Astrocyte of the spinal cord (primary cell): ENCODE measurements at places on chromosomes 3 and 15.

- peak; percentile 77 for DNase-seq
These were observed 277.0 kb downstream of the RYR3 start for GRCh38 chr15:33587773-33588172.

- DNase-seq = peak; percentile 61
These were observed 312.3 kb downstream of the EPHA3 start for GRCh38 chr3:89419647-89420241.

- no peak for DNase-seq
These were observed 3.1 kb downstream of the GP5 start for GRCh38 chr3:194395778-194396538.

- peak; percentile 76 for DNase-seq
These were observed 505 bp upstream of the WNT5A start for GRCh38 chr3:55487381-55488241.

- DNase-seq = no peak
These were observed 14.2 kb upstream of the NPTN start for GRCh38 chr15:73647259-73648013.

DNA sequence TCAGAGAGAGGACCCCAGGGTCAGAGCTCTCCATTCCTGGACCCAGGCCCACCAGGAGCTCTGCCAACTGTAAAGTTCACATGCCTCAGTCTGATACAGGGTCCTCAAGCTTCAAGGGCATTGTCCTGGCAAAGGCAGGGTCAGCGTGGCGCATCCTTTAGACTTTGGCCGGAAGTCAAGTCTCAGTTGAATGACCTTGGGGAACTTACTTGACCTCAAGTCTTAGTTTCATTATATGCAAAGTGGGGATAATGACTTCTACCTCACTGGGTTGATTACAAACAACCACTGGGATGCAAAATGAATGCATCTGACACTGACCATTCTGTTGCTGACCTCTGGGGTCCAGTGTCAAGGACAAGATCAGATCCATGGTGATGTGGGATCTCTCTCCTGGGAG, 70.6 kb upstream of the CTSH start:
- no peak for DNase-seq

DNA sequence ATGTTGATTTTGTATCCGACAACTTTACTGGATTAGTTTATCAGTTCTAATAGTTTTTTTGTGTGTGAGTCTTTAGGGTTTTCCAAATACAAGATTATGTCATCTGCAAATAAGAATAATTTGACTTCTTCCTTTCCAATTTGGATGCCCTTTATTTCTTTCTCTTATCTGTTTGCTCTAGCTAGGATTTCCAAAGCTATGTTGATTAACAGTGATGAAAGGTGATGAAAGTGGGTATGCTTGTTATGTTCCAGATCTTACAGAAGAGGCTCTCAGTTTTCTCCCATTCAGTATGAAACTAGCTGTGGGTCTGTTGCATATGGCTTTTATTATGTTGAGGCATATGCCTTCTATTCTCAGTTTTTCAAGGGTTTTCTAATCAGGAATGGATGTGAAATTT, 56.4 kb upstream of the CHRNB4 start:
- no peak for DNase-seq

GRCh38 chr3:112456147-112456546, 43.1 kb downstream of the BTLA start:
- DNase-seq = no peak

- DNase-seq = no peak
These were observed 297 bp downstream of the PRC1 start for GRCh38 chr15:90994059-90994416.

DNA sequence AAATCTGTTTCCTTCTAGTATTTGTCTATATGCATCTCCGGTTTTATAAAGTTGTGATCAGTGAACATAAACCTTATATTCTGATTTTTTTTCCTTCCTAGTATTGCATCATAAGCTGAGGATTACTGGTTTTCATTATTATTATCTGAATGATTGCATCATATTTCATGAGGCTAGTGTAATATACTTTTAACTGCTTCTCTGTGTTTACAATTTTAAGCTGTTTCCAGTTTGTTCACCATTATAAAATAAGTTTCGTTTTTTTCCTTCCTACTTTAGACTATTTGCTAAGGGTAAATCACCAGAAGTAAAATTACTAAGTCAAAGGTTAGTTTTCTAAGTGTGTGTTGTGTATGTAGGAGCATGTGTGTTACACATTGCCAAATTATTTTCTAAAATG, 20.2 kb downstream of the SEMA6D start:
- DNase-seq = no peak

GRCh38 chr3:168168743-168169142, 73.0 kb upstream of the GOLIM4 start:
- no peak for DNase-seq

DNA sequence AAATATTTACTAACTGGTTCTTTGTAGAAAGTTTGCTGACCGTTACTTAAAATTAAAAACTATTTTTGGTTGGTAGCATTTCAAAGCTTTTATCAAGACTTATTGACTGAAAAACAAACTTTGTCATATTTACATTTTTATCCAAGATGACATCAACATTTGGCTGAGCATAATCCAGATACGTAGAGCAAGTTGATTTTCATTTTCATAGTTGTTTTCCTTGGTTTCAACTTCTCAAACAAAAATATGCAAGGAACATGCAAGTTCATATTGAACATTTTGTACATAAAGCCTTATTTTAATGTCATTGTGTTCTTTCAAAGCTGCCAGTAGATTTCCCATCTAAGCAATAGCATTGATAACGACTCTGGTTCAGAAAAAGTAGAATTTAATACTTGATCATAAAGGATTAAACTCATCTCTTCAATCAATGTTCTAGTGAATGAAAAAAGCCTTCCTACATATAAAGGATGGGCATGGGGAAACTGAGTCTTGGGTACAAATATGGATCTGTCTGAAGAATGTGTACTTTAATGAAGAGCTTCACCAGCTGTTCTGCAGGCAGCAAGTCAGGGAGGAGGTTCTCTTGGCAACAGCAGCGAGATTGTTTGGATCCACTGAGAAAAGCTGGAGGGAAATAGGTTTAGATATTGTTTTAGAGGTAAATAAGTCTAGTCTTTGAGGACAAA, 5.6 kb downstream of the RAB8B start:
- no peak for DNase-seq

GRCh38 chr3:134279466-134279865, 28.8 kb upstream of the RYK start:
- DNase-seq = no peak
